ENCODE measurements at places on chromosomes 7 and 10.

GRCh38 chr7:2014391-2015241, 218.1 kb downstream of the MAD1L1 start:
- DNase-seq: no peak

DNA sequence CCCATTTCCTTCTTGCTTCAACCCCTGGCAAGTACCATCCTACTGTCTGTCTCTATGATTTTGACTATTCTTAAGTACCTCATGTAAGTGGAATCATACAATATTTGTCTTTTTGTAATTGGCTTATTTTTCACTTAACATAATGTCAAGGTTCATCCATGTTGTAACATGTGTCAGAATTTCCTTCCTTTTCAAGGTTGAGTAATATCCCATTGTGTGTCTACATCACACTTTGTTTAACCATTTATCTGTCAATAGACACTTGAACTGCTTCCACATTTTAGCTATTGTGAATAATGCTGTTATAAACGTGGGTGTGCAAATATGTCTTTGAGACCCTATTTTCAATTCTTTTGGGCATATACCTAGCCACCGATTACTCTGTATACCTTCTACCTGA, 14.0 kb upstream of the CDK14 start:
- no peak for DNase-seq

DNA sequence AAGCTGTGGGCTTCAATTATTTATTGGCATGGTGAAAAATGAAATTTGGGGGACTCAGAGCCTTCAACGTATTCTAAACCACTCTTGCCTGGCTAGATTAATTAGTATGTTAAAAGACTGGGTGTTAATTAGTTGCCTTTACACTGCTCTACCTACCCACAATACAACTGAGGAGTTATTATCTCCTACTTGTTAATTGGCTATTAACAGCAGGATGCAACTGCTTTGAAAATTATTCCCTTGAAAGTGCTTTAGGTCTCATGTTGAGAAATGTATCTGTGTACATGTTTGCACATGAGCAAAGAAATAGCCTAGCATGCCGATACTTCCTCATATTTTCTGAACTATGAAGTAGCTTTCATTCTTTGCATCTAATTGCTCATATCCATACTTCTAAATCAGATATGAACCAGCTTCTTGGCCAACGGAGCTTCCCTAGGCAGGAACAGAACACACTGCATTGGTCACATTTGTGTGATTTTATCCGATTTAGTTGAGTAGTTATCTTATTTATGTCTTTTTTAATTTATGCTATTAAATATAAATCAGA, 155.8 kb downstream of the GPAM start:
- no peak for DNase-seq

GRCh38 chr10:497289-497688, 192.2 kb downstream of the DIP2C start:
- no peak for DNase-seq

- no peak for DNase-seq
Observed at GRCh38 chr10:75065076-75065475, 46.4 kb upstream of the SAMD8 start.

GRCh38 chr7:45646996-45647825, 73.0 kb downstream of the ADCY1 start:
- DNase-seq: no peak

DNA sequence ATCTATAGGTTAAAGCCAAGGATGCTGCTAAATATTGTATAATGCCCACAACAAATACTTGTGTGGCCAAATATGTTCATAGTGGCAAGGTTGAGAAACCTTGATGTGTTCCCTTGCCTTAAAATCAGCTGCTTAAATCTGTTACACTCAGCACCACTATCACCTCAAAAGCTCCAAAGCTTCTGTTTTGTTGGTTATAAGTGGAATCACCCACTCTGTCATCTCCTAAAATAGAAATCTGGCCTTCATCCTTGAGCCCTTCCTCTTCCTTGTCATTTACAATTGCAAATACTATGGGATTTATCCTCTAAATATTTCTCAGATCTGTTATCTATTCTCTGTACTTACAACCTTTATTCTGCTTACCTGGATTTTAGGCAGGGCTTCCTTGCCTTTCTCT, 61.4 kb downstream of the CPED1 start:
- no peak for DNase-seq

- DNase-seq: no peak
Observed at GRCh38 chr7:127930341-127931328, 100.6 kb downstream of the LRRC4 start.

- no peak for DNase-seq
Observed at GRCh38 chr7:67637023-67637358, 640.4 kb downstream of the TYW1 start.

GRCh38 chr7:106979551-106980357, 64.8 kb upstream of the PRKAR2B start:
- DNase-seq: no peak

DNA sequence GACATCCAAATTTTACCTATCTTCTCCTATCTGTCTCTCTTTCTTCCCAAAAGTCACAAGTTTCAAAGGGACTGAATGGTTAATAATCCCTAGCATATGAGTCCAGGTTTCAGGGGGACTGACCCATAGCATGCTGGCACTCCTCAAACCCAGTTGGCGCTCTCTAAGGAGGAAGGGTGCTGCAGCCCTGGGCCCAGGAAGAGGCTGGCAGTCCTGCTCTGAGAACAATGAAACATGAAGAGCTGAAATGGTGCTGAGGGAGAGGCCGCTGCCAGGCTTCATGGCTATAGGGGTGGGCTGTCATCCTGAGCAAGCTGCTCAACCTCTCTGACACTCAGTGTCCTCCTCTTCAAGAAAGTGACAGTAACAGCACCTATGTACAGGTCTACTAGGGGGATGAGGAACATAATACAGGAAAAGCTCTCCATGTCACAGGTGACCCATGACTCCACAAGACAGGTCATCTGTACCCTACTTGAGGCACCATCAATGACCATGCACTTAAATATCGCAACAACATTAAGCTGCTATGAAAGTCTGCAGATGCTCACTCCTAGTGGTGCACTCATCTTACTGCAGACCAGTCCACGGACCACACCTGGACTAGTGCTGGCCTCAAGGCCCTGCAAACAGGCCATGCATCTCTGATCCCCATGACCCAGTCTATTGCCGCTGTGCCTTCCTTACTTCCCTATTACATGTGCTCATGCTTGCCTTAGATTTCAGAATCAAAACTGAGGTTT, 17.0 kb downstream of the COBL start:
- no peak for DNase-seq

GRCh38 chr7:12067156-12067831, 143.8 kb upstream of the TMEM106B start:
- DNase-seq: peak; percentile 16

GRCh38 chr7:130124711-130125110, 54.4 kb downstream of the KLHDC10 start:
- DNase-seq: no peak

- DNase-seq: no peak
Observed at GRCh38 chr10:124619802-124620490, 124.2 kb downstream of the FAM53B start.

DNA sequence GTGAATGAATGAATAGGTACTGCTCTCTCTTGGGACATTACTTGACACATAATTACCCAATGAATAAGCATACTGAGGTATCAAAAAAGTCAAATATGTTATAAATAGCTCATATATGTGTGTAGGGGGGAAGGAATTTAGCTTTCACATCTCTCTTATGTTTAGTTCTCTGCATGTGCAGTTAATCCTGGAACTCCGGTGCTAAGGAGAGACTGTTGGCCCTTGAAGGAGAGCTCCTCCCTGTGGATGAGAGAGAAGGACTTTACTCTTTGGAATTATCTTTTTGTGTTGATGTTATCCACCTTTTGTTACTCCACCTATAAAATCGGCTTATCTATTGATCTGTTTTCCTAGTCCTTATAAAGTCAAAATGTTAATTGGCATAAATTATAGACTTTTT, 1.2 kb downstream of the CFTR start:
- no peak for DNase-seq

- DNase-seq: no peak
Observed at GRCh38 chr10:88125766-88126165, 262.3 kb downstream of the PTEN start.

DNA sequence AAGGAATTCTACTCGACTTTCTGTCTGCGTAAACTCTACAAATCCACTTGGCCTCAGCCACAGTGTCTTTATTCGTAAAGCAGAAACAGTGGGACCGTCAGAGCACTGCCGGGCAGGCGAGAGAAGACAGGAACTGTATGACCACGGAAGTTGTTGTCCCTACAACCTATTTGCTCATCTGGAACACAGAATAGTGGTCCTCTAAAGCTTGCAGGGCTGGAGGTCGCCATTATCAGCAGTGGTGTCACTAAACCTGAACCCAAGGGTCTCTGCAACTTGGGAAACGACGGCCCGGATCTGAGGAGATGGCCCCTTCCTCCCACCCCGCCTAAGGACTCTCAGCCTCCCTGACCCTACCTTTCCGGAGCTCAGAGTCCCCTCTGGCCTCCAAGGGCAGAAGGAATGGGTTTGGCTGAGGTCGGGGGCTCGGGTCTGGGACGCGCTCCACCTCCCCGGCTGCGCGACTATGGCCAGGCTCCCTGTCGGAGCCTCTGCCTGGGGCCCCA, 442 bp downstream of the STYXL1 start:
- no peak for DNase-seq

- DNase-seq: no peak
Observed at GRCh38 chr7:101088069-101088425, 2.8 kb downstream of the TRIM56 start.

All from NCI-H2107 (cell line).